Activated CD4-positive, alpha-beta T cell treated with anti-CD3 and anti-CD28 coated beads for 24 hours (primary cell): ENCODE measurements at places on chromosomes 5 and 9.

DNA sequence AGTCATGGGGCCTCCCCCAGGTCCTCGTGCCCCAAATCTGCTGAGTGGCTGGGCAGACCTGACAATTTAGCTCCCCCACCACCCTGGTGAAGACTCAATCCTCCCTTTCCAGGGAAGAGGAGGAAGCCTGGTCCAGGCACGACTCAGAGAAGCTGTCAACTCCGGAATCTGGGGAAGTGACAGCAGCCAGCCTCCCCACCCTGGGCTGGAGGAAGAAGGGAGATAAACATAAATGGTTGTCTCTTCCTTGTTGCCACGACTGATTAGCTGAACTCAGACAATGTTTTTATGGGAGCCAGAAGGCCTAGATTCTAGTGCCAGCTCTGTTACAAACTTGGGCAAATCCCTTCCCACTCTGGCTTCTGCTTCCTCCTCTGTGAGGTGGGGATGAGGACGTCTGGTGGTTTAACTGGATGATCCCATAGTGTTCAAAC, 15.4 kb downstream of the CCDC69 start:
- DNase-seq: no peak

GRCh38 chr9:134693641-134694367, 52.2 kb downstream of the COL5A1 start:
- no peak for DNase-seq

- DNase-seq: no peak
Measured at GRCh38 chr9:20950707-20951106, 80.7 kb downstream of the HACD4 start.

DNA sequence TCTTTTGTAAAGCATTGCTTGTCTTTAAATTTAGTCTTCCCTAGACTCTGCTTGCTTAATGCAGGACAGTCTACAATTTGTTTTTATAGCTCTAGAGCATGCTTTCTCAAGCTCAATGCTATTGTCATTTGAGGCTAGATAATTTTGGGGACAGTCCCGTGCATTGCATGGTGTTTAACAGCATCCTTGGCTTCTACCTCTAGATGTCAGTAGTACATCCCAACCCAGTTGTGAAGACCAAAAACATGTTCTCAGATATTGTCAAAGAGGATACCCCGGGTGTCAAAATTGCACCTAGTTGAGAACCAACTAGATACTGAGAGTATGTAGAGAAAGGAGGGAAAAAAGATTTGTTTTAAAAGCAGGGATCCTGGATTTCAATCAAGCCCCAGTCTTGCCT, 277.5 kb downstream of the CEMIP2 start:
- DNase-seq: no peak

GRCh38 chr5:33322632-33323031, 118.1 kb upstream of the TARS1 start:
- DNase-seq: no peak
